ENCODE measurements at places on chromosomes 5 and 9. TPM values are rescaled to one million over a fixed set of nuclear protein-coding genes. Genes with fewer than 3 reads are reported as not detected.

DNA sequence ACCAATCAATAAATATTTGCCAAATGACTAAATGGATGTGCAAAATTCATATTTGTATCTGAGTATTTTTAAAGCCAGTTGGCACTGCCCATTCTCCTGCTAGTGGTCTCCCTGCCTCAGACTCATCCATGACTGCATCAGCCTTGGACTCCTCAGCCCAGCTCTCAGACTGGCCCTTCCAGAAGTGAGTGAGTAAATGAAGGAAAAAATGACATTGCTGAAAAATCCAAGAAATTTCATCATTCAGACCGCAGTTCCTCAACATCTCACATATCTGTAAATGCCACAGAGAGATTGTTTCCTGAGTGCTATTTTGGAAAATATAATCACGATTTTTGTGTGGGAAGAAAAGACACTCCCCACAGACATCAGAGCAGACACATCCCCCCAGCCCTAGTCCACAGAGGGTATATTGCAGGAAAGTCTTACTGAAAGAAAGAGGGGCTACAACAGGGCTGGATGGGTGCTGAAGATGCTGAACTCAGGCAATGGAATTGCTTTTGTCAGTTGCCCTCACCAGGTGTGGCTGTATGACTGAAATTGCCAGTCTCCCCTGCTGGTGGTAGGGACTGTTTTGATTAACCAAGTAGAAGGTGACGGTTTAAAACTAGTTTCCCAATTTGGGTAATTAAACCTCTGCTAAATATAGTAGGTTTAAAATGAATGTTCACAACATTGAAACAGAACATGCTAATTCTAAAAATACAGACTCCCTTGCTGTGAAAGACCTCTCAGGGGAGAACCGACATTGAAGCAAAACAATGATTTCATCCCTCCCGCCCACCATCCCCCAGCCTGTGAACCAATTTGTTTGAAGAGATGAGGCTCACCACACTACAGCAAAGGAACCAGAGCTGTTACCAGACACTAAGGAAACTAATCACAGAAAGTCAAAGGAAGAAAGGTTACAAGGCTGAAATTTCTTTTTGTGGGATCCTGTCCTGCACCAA is 158.8 kb downstream of the DEPDC1B start:
- no peak for ATAC-seq

- ATAC-seq, result no peak
Observed at GRCh38 chr5:757931-758697, 26.4 kb downstream of the ZDHHC11B start.

- ATAC-seq, result no peak
Observed at GRCh38 chr9:277601-278295, 63.1 kb downstream of the DOCK8 start.

HAND1 gene
- total RNA-seq, result not detected

WHRN gene
- total RNA-seq, result 3.4 TPM

C8G gene
- total RNA-seq, result not detected

SPINK6 gene
- total RNA-seq, result 2.9 TPM

PCDHGA10 gene
- 5.3 TPM for total RNA-seq

IL13 gene
- total RNA-seq, result not detected

EDIL3 gene
- total RNA-seq, result 4.9 TPM
